ENCODE measurements at places on chromosomes 3 and 15.
A peak's percentile ranks its signal among the peaks of the same experiment; 100 is the strongest.

GRCh38 chr3:128107834-128108233 is 15.8 kb downstream of the RUVBL1 start:
- DNase-seq = no peak

- peak; percentile 58 for DNase-seq
Measured at GRCh38 chr3:58419780-58420507, 13.7 kb downstream of the PDHB start.

DNA sequence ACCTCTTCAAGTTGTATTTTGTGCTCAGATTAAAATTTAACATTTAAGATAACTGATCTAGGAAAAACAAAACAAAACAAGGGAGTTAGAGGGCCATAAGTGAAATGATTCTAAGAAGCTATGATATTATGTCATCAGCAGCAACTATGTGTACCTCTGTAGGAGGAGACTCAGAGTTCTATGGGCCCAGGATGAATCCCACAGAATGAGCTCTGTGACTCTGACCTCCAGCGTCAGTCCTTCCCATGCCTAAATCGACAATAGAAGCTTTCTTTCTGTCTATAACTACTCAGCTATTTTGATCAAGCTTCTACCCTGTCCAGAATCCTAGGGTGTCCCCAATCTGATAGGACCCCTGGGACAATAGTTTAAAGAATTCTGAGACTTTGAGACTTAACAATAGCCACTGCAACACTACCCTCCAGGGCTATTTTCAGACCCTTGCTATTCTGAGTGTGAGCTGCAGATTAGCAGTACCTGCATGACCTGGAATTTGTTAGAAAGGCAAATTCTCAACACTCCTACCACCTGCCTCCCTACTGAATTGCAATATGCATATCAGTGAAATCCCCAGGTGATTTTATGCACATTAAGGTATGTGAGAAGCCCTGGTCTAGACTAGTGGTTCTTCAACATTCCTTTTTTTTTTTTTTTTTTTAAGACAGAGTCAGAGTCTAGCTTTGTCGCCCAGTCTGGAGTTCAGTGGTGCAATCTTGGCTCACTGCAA is 66.7 kb downstream of the ARHGAP31 start:
- no peak for DNase-seq

DNA sequence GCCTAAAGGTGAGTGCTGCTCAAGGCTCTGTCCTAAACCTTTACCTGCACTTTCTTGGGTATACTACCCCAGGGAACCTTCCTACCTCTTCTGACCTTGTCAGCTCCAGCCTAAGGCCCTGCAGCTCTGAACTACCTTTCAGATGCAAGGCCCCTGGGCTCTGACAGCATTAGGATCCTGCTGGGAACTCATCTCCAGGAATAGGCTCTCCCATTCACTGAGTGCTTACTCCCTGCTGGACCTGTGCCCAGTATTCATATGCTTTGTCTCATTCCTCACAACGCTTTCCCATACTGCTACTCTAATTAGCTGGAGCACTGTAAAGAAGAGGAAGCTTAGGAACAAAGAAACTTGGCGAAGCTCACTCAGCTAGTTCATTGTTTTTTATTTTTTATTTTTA is 53.8 kb upstream of the RAB6B start:
- DNase-seq = no peak
